ENCODE measurements at places on chromosomes 1 and 21. TPM values are rescaled to one million over a fixed set of nuclear protein-coding genes. Genes with fewer than 3 reads are reported as not detected.

TMEM200B gene
- 0.82 TPM for total RNA-seq

DNA sequence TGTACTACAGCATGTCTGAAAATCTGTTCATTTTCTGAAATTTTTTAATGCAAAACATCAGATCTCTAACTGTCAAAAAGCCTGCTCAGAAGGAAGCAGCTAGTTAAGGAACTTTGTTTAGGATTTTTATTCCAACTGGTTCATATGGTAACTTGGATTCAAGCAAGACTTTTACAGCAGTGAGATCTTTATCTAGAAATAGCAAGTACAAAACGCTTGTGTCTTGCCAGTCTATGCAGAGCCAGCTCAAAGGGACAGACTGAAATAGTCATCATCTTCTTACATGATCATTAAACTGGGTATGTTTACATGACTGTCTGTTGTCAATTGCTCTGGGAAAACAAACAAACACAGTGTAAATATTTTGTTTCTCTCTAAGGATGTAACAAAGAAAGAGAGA is 37.6 kb downstream of the DDAH1 start:
- DNase-seq = no peak

- no peak for DNase-seq
These were observed 312.5 kb upstream of the ZRANB2 start for GRCh38 chr1:71393301-71393700.

DNA sequence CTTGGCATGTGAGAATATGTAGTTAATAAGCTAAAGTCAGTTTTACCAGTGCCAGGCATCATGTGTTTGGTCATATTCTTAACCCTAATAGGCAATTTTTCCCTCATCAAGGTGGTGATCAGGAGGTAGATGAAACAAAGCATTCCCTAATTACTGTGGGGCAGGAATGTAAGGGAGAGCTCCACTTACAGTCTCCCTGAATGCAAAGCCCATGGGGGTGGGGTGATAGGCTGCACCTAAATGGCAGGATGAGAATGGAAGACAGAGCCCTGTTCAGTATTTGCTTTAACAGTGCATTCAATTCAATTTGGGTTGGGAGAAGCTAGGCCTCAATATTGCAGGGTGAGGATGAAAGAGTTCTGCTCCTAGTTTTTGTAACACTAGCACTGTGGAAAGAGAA is 23.4 kb downstream of the ZNF678 start:
- no peak for DNase-seq

- DNase-seq = no peak
These were observed 44.6 kb downstream of the SLX9 start for GRCh38 chr21:44984428-44984791.

GRCh38 chr1:93601686-93602085 is 80.0 kb downstream of the BCAR3 start:
- no peak for DNase-seq

ADGRL2 gene
- total RNA-seq = 120 TPM

DNA sequence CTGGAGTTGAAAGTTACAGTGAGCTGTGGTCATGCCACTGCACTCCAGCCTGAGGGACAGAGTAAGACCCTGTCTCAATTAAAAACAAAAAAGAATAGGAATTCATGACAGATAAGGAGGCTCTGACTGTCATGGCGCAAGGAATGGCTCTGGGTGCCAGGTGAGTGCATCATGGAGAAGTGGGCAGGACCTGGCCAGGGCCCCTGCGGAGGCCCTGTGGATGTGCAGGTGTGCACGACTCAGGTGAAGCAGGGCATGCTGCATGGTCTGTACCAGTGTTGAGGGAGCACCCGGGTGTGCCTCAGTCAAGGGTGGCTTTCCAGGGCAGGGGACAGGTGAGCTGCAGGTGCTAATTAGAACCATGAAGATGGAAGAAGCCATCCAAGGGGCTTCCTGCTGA is 14.0 kb downstream of the SLC1A7 start:
- DNase-seq = no peak

DNA sequence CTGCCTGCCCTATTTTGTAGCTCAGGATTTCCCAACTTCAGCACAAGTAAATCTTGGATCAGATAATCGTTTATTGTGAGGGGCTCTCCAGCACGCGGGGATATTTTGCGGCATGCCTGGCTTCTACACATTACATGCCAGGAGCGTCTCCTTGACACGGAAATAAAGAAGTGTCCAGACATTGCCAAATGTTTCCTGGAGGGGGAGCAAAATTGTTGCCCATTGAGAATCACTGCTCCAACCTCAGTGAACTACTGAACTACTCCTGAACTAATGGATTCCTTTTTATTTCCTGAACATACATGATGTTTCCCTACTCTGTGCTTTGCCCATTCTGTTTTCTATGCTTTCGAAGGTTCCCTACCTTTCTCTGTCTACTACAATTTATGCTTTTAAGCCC is 1359.1 kb upstream of the ADGRL2 start:
- no peak for DNase-seq

BCL2L15 gene
- total RNA-seq = 0.82 TPM

TDRD5 gene
- 2.9 TPM for total RNA-seq

GRCh38 chr1:201125019-201125418 is 2.0 kb downstream of the ASCL5 start:
- DNase-seq = no peak

KCNA2 gene
- 3.7 TPM for total RNA-seq

- no peak for DNase-seq
These were observed 101.1 kb downstream of the UBIAD1 start for GRCh38 chr1:11373895-11374747.

DNA sequence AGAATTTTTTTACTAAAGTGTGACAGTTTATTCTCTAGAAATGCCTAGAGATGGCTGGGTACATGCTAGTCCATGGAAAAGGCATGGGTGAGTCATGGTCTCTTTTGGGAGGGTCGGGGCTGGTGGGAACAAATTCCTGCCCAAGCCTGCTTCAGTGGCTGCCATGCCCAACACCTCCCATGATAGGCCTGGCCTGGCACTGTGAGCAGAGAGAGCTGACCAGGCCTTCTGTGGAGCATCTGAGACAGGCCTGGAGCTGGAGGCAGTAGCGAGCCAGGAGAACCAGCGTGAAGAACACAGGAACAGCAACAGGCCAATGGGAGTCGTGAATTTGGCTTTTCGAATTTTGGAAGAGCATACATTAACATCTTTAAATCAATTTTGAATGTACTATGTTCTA is 209.2 kb downstream of the SDCCAG8 start:
- no peak for DNase-seq

DNA sequence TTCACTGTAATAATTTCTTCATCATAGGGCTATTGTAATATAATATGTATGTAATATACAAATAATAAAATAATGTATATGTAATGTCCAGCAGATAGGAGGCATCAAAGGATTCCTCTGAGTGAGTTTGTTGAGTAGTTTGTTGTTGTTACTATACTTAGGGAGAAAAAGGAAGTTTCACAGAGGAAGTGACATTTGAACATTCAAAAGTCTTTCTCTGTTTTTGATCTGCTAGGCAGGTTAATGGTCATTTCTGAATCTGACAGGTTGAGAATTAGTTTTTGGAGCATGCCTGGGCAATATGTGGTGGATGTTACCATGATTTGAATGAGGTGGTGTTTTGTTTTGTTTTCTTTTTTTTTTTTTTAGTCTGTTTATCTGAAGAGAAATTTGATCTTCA is 102.1 kb downstream of the NRDC start:
- no peak for DNase-seq

GJA9 gene
- not detected for total RNA-seq

- DNase-seq = no peak
These were observed 109.4 kb downstream of the RGL1 start for GRCh38 chr1:183914276-183914675.

KRTAP13-2 gene
- not detected for total RNA-seq

GRCh38 chr1:116825720-116826438 is 71.6 kb downstream of the CD2 start:
- DNase-seq = no peak

DNA sequence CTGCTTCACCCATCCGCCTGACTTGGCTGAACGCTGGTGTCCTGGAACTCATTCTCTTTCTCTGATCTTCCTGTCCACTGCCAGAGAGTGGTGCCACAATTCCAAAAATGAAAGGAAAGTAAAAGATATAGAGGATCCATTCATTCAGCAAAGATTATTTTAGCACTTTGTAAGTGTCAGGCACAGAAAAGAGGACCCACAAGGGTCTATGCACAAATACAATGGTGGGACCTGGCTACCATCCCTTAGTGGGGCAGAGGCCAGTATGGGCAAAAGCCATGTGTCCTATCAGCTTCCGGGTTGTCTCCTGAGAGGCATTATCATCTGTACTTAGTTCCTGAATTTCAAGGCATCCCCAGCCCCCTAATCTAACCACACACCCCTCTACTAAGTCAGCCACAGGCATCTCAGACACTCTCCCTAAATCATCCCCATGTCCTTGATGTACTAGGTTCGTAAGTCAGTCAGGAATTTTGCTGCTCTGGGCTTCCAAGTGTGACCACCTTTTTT is 19.0 kb downstream of the SSR2 start:
- DNase-seq = no peak

- DNase-seq = peak; percentile 26
These were observed 153.9 kb downstream of the PEX14 start for GRCh38 chr1:10628685-10629084.

GRCh38 chr1:54275349-54275748 is 75.4 kb downstream of the MRPL37 start:
- DNase-seq = no peak

PPP1R12B gene
- total RNA-seq = 24.5 TPM

HENMT1 gene
- total RNA-seq = 35.5 TPM

LRRIQ3 gene
- 0.82 TPM for total RNA-seq

DNA sequence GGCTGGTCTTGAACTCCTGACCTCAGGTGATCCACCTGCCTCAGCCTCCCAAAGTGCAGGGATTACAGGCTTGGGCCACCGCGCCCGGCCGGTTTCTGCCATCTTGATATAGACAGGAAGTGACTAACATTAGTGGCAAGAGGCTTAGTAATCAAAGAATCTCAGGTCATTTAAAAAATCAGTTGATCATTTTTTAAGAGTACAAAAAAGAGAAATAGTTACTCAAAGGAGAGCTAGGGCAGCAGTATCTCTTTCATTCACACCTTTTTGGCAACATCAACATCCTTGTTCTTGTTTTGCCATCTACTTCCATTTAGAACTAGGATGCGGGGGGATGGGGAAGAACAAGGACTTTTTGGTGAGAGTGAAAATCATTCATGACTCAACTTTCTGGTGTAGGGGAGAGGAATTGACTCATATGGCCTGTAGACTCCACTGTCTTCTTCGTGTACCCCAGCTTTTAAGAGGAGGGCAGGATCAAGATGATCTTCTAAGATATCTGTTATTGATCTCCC is 8.8 kb downstream of the FCRLB start:
- DNase-seq = no peak

DNA sequence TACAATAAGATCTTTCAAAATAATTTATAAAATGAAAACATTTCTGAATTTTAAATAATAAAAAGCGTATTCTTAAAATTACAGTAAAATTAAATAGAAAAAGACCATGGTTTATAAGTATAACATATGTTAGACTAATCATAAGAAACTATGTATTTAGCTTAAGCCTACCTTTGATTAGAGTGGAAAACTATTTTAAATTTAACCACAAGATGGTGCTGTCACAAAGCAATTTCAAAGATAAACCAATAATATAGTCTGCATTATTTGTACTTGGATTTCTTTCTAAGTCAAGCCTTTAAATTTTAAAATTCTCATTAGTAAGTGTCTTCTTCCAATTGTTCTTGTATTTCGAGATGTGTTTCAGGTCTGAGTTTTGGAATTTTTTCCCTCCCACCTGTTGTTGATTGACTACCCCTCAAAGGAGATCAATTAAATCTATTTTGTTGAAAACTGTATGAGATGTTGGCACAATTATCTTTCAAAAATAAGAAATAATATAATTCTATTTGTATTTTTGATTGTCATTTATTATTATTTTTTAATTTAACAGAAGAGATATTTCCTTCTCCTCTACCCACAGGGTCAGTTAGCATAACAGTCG is 459.8 kb downstream of the KCNT2 start:
- DNase-seq = no peak

DNA sequence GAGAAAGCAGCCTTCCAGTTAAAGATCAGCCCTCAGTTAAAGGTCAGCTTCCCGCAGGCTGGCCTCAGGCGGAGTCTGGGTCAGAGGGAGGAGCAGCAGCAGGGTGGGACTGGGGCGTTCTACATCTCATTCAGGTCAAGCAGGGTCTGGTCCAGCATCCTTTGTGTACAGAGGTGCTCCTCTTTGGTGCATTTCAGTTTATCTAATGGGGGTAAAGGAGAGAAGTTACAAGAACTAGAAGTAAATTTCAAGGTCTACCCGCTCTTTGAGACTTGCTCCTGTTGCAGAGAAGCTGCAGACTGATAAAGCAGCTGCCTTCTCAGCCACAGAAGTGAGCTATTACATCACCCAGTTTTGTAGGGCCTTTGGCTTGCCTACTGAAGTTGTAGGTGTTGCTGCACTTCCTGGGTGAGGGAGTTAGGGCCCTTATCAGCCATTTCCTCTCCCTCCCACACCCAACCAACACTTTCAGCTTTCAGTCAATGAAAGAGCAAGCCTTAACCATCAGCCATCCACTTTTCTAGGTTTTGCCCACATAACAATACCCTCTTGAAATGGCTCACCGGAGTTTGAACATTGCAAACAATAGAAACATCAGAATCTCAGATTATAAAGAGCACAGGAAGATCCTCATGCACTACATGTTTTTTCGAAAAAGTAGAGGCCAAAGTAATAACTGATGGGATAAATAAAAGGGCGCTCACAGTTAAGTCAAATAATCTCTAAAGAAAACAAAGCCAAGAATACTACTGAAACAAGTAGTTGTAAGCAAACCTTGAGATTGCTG is 2.8 kb upstream of the NUP210L start:
- DNase-seq = no peak

GRCh38 chr1:56672579-56672978 is 27.5 kb downstream of the PRKAA2 start:
- no peak for DNase-seq

DNA sequence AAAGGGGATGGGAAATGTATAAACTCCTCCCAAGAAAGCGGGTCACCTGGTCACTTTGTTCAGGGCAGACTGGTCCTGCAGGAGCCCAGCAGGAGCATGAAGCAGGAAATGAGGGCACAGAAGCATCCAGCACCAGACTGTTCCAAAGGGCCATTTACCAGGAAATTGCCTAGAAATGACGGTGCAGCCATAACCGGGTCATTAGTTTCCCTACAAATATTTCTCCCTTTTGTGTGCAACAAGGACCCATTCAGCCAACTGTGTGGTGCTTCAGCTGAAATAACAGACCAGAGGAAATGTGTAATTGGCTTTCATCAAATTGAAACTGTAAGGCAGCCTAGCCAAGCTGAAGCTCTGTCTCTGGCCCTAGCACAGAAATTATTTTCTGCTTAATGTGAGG is 7.6 kb upstream of the CTTNBP2NL start:
- peak; percentile 42 for DNase-seq

THEM4 gene
- total RNA-seq = 5.3 TPM

DNA sequence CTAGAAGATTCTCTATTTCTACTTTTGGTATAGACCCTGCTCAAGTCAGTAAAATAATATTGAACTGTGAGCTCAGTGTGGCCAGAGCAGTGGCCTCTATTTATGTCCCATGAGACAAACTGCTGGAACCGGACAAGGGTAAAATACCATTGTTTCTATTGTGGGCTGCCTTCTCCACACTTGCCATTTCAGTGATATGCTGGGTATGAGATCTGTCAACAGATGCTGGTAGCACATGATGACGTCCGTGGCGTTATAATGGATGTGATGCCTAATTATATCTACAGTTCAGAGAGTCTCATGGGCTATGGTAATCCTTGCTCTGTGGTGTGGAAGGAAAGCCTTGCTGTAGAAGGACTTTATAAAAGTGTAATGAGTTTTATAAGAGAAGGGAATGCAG is 2.4 kb downstream of the ACTN2 start:
- no peak for DNase-seq

Data from frontal cortex (tissue), 4 donors.